HS-27A (cell line): ENCODE measurements at places on chromosomes 16 and 17.

GRCh38 chr16:28202147-28202746 is 9.5 kb downstream of the XPO6 start:
- no peak for DNase-seq

GRCh38 chr16:11326737-11327276 is 18.5 kb upstream of the RMI2 start:
- DNase-seq: no peak

DNA sequence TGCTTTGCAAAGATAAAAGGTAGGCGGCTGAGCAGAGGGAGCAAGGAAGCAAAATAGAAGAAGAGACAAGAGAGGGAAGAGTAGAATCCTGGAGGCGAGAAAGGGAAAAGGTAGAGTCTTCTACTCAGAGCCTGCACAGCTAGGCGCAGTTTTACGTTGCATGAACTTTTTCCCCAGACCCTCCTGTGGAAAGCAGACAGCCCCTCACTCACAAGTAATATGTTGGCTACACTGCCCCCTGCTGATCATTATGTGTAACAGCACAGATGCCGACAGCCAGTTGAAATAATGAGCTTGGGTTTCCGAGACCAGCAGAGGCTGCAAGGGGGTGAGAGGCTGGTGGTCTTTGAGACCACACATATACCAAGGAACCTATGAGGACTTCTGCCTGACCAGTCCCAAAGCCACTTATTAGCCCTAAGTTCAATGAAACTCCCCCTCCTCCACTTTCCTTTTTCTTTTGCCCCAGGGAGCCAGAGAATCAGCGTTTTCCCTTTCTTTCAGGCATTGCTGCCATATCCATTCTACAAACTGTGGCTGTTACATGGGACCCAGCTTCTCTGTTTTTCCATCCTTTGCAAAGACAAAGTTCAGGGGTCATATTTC is 22.5 kb upstream of the CMTR2 start:
- no peak for DNase-seq

DNA sequence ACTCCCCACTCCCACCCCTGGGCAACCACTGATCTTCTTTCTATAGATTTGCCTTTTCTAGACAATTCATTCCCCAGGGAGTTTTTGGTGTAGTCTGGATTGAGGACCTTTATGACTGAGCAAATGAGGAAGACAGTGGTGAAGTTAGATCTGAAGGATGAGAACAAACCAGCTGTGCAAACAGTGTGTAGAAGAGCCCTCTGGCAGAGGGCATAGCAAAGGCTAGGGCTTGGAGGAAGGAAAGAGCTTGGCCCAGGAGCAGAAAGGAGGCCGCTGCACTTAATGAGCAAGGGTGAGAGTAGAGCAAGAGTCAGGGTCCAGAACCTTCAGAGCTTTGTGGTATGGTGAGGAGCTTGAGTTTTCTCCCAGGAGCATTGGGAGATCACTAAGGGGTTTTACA is 352.7 kb downstream of the CA10 start:
- no peak for DNase-seq

DNA sequence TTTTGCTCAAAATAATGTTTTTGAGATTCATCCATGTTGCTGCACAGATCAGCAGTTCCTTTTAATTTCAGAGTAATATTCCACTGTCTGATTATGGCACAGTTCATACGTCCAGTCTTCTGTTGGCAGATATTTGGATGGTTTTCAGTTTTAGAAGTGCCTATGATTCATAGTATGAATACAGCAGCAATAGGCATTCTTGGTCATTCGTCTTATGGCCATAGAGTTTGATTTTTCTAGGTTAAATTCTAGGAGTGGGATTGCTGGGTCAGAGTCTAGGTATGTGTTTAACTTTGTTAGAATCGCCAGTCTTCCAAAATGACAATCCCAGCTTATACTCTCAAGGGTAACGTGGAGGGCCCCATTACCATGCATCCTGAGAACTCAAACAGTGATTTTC is 11.5 kb upstream of the IL34 start:
- no peak for DNase-seq

DNA sequence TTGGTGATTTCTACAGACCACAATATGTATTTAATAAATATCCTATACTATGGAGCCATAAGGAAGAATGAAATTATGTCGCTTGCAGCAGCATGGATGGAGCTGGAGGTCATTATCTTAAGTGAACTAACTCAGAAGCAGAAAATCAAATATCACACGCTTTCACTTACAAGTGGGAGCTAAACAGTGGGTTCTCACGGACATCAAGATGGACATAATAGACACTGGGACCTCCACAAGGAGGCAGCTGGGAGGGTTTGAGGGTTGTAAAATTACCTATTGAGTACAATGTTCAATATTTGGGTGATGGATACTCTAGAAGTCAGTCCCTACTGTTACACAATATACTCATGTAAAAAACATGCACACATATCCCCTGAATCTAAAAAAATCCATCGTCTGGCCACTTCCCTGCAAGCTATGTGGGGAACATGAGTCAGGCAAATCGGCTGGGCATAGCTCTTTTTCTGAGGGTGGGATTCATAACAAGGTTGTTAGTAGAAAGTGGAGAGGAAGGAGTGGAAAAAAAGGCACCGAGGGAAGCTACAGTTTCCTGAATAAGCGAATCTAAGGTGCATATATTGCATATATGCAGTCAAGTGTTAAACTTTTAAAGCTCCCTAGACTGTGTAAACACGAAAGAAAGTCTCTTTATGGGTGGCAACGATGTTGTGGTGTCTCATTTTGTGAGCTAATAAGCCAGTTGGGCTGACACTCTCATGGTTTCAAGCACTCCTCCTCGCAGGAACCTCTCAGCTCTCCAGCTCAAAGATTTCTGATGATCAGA is 135.2 kb upstream of the CPHXL start:
- no peak for DNase-seq

GRCh38 chr16:30533748-30534367 is 800 bp downstream of the ZNF747 start:
- no peak for DNase-seq

GRCh38 chr17:45686250-45686649 is 97.9 kb upstream of the CRHR1 start:
- no peak for DNase-seq

- no peak for DNase-seq
Measured at GRCh38 chr16:46746821-46747776, 1.0 kb downstream of the MYLK3 start.

GRCh38 chr16:27775254-27775653 is 225.3 kb downstream of the KATNIP start:
- no peak for DNase-seq

GRCh38 chr17:80036715-80037477 is 454 bp downstream of the CCDC40 start:
- DNase-seq: no peak
